ENCODE measurements at places on chromosomes 1 and 21. TPM values are rescaled to one million over a fixed set of nuclear protein-coding genes. Genes with fewer than 3 reads are reported as not detected.

DNTTIP2 gene
- total RNA-seq: 28.5 TPM

FAM72C gene
- 1.4 TPM for total RNA-seq

LYPD8 gene
- not detected for total RNA-seq

DISP3 gene
- total RNA-seq: 0.58 TPM

PARK7 gene
- total RNA-seq: 212 TPM

All from glomerular endothelial cell (primary cell).